ENCODE measurements at places on chromosomes 13 and 19.
A peak's percentile ranks its signal among the peaks of the same experiment; 100 is the strongest.

GRCh38 chr19:49534632-49535385 is 7.0 kb downstream of the RCN3 start:
- no peak for DNase-seq

DNA sequence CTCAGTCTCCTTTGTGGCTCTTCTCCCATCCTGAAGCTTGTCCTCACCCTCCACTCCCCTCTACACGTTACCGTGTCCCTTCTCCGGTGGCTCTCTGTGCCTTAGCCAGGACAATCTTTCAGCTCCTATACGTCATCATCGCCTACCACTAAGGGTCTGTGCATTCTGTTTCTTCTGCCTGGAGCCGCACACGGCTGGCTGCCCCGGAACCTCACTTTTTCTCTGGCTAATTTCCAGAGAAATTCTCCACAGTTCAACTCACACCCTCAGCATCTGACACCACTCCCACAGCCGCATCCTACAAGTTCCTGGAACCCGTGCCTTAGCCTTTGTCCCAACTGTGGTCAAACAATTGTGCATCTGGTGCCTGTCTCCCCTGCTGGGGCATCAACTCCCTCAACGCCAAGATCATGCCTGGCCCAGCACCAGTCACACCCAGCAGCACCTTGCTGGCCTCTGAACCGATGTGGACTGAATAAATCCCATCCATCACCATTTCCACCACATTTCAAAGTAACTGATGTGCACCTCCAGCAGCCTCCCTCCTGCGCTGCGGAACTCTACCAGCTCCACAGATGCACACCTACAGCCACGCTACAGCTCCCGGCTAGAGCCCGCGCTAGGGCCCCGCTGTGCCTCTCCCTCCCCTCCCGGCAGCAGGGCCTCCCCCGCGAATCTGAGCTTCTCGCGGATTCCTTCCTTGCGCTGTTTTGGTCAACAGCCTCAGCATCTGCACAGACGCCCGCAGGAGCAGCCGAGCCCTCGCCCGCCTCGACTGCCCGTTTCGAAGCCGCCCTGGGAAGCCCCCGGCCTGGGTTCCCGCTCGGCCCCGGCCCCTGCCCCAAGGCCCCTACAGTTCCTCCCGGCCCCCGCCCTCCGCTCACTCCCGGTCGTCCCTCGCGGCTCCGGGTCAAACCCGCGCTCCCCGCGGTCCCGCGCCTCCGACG is 689 bp downstream of the DCUN1D2 start:
- DNase-seq: no peak

- DNase-seq: no peak
Measured at GRCh38 chr13:40539576-40540327, 126.7 kb downstream of the FOXO1 start.

DNA sequence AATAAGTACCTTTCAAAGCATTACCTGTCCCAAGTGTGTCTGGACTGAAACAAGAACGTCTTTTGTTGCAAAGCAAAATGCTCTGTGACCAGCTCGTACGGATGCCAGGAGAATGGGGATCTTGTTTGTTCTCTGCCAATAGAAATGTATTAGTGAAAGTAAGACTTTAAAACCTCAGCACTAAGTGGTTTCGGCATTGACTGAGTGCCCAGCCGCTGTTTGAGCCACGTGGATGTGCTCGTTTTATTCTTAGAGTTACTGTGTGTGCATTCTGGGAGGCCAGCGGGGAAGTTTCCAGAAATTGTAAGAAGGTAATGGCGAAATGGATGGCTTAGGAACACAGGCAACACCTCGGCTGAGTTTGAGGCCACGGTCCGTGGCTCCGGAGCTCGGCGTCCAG is 117.1 kb upstream of the USP29 start:
- no peak for DNase-seq

DNA sequence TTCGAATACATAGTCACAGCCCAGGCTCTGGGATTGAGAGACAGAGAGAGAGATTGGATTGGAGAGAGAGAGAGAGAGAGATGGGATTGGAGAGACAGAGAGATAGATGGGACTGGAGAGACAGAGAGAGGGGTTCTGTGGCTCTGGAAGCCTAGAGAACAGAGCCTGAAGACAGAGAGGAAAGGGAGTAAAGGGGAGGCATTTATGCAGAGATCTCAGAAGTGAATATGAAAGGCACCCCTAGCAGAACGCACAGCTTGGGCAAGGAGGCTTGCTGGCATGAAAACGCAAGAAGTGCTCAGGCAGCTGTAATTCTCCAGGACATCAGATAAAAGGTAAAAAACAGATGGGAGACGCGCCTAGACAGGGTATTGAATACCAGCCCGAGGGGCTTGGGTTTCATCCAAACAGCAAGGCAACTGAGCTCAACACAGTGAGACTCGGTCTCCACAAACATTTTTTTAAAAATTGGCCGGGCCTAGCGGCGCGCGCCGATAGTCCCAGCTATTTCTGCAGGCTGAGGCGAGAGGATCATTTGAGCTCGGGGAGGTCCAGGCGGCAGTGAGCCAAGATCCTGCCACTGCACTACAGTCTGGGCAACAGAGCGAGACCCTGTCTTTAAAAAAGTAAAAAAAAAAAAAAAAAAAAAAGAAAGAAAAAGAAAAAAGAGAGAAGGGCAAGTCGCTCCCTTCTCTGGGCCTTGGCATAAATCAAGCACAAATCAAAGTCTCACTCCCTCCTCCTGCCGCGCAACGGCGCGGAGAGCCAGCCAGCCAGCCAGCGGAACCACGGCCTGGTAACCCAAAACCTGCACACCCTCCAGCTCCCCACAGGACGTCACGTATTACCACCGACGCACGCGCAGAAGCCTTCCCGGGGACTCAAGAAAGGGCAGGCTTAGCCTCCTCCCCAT is 774 bp upstream of the PPP2R1A start:
- peak; percentile 49 for DNase-seq

DNA sequence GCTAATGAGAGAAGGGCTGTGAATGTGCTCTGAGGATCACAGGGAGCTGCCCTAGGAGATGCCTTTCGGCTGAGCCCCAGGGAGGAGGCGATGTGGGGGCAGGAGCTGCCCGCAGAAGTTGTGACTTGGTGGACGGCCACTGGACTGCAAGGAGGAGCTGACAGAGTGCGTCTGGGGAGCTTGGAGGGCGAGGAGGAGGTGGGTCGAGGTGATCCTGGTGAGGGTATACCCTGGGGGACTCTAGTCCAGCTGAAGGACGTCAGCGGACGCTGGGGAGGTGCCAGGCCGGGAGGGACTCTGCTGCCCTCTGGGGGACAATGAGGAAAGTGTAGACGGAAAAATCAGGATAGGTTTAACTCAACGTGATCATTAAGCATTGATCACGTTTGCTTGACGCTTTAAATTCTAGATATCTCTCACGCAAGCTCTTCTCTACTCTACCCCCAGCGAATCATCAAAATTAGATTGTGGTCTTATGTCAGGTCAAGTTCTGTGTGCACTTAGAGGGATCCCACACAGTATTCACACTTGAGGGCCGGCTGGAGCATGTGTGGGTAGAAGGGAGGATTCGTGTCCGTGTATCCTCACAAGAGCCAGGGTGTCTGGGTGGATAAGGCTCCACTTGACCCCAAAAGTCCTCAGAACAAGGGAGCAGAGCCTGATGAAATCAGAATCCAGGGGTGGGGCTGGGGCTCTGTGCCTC is 3.3 kb upstream of the CEACAM7 start:
- DNase-seq: no peak

DNA sequence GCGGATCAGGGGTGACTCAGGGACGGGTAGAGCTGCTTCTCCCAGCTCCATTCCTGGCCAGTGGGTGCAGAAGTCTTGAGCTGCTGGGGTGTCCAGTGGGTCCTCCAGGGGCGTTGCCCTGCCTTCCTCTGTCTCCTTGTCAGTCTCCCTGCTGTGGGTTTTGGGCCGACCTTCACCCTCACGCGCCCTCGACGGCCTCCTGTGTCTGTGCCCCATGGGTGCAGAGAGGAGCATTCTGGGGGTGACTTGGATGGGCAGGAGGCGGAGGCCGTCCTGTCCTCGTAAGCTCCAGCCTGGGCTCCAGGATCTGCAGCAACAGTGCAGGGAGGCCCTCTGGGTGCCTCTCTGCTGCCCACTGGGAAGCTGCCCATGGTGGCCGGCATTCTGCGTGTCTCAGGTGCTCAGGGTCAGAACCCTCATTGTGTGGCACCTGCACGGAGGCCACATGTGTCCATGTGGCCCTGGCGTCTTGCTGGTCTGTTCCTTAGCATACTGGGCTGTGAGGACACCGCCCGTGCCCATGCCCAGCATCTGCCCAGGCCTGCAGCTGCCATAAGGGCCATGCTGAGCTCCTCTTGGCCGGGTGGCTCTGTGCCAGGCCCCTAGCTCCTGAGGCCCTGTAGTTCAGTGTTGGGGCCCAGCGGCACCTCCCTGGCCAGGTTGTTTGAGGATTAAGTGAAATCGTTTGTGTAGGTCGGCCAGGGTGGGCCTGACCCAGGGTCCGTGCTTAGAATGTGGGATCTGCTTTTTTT is 17.3 kb downstream of the DOT1L start:
- DNase-seq: no peak

DNA sequence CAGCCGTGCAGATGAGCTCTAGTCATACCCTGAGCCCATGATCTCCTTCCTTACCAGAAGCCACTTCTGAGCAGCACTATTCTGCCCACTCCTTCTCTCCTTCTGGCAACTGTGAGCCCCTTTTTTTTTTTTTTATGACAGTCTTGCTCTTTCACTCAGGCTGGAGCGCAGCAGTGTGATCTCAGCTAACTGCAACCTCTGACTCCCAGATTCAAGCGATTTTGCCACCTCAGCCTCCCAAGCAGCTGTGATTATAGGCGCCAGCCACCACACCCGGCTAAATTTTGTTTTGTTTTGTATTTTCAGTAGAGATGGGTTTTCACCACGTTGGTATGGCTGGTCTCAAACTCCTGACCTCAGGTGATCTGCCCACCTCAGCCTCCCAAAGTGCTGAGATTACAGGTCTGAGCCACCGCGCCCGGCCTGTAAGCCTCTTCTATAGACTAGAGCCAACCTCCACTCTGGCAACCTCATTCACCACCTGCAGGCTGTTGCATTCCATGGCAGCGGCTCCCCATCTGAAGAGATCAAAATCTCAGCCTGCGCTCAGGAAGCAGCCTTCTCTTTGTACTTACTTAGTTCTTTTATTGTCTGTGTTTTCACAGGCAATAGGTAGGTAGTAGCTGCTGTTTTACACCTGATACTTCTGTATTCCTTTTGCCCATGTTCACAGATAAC is 34.8 kb upstream of the NDFIP2 start:
- DNase-seq: no peak

GRCh38 chr19:14616407-14616806 is 33.5 kb downstream of the CLEC17A start:
- no peak for DNase-seq

GRCh38 chr13:77521194-77521593 is 14.3 kb upstream of the SCEL start:
- no peak for DNase-seq

DNA sequence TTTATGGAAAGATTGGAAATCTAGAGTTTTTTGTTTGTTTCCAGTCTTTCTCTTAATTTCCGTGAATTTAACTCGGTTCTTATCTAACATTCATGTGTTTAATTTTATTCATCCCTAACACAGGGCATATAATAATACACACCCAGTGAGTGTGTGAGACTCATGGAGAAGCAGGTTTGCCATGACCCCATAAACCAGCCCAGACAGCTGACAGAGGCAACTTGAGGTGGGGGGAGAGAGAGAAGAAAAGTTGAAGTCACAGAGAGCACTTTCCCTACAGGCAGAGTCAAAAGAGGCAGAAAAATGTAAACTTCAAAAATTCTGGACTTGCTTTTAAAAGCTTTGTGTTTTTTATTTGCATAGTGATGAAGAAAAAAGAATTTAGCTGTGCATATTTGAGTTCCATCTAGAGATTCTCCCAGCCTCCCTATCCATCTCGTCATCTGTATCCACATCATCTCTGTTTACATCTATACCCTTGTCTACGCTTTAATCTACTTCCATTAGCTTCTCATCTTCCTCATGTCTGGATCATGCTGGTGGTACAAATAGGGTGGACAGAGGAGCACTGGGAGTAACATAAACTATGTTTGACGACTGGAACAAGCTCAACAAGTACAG is 60.2 kb downstream of the THSD1 start:
- DNase-seq: no peak

All from NCI-H1694 (cell line).